ENCODE measurements at places on chromosomes 13 and 19.

GRCh38 chr19:44499962-44500949, at the start of gene ZNF180:
Gene ZNF180, minus strand, starts transcription at chr19:44500522. Its CDS starts 3,188 bp downstream, at chr19:44497334.
- peaks cover 24% of the 10 kb centered on the region for H3K4me1 ChIP-seq
- DNase-seq = peak; percentile 97
- peak within 1 kb of the TSS; percentile 98 for H3K4me3 ChIP-seq

DNA sequence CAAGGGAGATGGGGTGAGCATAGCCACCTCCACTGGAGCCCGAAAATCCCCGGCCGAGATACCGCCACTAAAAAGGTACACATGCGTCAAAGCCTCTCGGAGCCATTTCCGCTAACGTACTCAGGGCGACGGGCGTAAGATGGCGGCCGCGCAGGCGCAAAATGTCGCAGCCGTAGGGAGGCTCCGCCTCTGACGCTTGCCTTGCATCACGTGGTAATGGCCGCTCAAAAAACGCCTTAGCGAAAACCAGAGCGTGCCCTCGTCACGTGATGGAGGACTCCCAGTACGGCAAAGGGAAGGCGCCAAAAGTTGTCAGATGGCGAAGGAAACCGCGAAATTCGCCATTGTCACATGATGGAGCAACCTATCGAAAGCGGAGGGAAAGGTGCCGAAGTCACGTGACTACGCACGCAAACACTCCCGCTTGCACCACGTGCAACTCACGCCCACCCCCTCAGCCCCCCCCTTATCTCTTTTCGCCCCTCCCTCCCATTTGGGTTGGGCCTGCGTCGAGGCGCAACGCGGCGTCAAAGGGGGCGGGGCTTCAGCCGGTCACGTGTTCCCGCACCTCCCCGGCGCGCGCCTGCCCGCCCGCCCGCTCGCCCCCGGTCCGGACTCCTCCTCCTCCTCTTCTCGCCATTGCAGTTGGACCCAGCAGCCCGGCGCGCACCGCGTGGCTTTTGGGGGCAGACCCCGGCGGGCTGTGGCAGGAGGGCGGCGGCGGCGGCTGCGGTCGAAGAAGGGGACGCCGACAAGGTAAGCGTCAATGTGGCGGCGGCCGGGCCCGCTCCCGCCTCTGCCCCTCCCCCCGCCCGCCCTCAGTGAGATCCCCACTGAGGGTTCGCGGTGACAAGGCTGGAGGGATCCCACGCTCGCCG, at the start of gene ILF3:
ILF3 (plus strand) TSS at position 615 of the 878 bp plus-strand sequence. CDS start 16,260 bp downstream, outside the sequence.
- peaks cover 12% of the 10 kb centered on the region for H3K36me3 ChIP-seq
- peaks cover 29% of the 10 kb centered on the region for H3K4me1 ChIP-seq
- H3K27me3 ChIP-seq = no peaks in the 10 kb centered on the region

DNA sequence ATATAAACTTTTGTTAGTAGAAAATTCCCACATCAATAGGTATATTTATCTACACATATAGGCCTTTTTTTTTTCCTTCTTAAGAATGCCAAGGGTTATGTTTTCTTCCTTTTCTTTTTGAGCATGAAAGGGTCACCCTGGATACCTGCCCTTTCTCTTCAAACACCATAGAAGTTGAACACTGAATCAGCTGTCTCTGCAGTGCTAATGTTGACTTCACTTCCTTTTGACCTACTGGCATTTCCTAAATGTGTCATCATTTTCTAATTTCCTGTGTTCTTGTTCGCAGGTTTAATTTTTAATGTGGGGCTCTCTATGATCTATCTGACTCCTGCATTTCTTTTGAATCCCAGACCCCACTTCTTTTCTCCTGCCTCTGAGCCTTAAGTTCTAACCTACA, 532.0 kb downstream of the GPC6 start:
- H3K4me3 ChIP-seq = no peak overlapping the region
- H3K4me1 ChIP-seq = peaks cover 2% of the 10 kb centered on the region
- no peak overlapping the region for H3K27ac ChIP-seq

- peaks cover 11% of the 10 kb centered on the region for H3K4me1 ChIP-seq
- DNase-seq = no peak
- H3K36me3 ChIP-seq = peaks cover 15% of the 10 kb centered on the region
- no peak overlapping the region for H3K27ac ChIP-seq
- H3K4me3 ChIP-seq = no peak overlapping the region
Measured at GRCh38 chr19:50416034-50416977, 2.4 kb upstream of the SPIB start.

GRCh38 chr19:30555075-30555790, 183.0 kb downstream of the ZNF536 start:
- no peak for DNase-seq
- H3K4me3 ChIP-seq = no peak overlapping the region

- H3K4me1 ChIP-seq = peaks cover 4% of the 10 kb centered on the region
- DNase-seq = no peak
- H3K27ac ChIP-seq = no peak overlapping the region
- H3K27me3 ChIP-seq = peaks cover 21% of the 10 kb centered on the region
- no peaks in the 10 kb centered on the region for H3K36me3 ChIP-seq
Measured at GRCh38 chr19:53882391-53883050, 524 bp downstream of the PRKCG start.
